ENCODE measurements at places on chromosomes 4 and X. TPM values are rescaled to one million over a fixed set of nuclear protein-coding genes. Genes with fewer than 3 reads are reported as not detected.

- DNase-seq = no peak
Measured at GRCh38 chrX:18286322-18286831, 65.7 kb upstream of the BEND2 start.

Gene RTL5
- total RNA-seq = 36.1 TPM

Gene MAP3K15
- 1.6 TPM for total RNA-seq

Gene RNF128
- 0.43 TPM for total RNA-seq

DNA sequence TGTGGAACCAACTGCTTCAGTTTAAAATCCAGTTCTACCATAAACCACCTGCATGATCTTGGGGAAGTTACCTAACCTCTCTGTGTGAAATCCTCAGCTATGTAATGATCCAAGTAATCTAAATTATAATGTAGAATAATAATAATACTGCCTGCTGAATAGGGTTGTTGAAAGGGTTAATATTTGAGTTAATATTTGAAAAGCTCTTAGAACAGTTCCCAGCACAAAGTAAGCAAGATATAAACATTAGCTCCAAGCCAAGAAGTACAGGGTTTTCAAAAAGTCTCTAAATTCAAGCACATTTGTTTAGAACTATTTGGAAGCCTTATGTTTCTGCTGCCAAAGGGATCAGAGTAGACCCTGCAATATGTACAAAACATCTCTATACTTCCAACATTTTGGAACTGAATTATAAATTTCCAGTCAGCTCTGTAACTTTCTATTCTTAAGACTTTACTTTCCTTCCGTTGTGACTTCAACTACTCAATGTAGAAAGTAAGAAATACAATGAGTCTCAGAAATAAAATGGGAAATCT lies 76.7 kb upstream of the FAM9C start:
- no peak for DNase-seq

- DNase-seq = no peak
Measured at GRCh38 chr4:51855751-51856150, 12.8 kb downstream of the DCUN1D4 start.

Gene CSN1S1
- total RNA-seq = not detected

DNA sequence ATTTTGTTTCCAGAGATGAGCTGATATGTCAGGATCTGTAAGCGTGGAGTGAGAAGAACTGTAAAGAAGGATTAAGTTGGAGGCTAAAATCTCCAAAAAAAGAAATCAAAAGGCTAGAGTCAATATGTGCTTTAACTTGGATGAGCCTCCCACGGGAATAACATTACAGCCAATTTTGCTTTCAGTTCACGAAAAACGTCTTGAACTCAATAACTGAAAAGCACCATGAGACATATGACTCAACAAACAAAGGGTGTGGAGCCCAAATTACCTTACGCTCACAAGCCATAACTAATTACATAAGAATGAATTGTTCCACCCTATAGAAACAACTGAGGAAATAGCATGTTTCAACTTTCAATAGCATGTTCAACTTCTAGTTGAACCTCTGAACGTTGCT lies 22.3 kb downstream of the TMPRSS11D start:
- DNase-seq = no peak

Gene CWH43
- total RNA-seq = not detected

DNA sequence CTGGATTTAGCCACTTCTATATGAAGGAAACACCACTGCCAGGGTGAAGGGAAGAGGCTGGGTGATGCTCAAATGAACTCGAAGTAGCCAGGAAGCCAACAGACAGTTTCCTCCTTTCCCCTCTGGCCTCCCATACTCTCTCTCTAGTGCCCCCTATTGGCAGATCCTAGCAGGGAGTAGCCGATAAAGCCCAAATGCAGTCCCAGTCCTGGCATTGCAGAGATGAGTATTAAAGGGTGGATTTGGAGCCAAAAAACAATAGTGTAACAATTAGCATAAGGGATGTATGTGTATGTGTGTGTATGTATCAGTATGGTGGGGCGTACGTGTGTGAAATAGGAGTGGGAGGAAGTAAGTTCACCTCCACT lies 213.8 kb upstream of the LDB2 start:
- no peak for DNase-seq

Gene TAB3
- 28.9 TPM for total RNA-seq

Gene MUC7
- not detected for total RNA-seq

Gene UCP1
- not detected for total RNA-seq

Gene C4orf36
- total RNA-seq = 1.6 TPM

- no peak for DNase-seq
Measured at GRCh38 chrX:154046031-154046781, 26.5 kb upstream of the IRAK1 start.

Gene CXorf49B
- not detected for total RNA-seq

DNA sequence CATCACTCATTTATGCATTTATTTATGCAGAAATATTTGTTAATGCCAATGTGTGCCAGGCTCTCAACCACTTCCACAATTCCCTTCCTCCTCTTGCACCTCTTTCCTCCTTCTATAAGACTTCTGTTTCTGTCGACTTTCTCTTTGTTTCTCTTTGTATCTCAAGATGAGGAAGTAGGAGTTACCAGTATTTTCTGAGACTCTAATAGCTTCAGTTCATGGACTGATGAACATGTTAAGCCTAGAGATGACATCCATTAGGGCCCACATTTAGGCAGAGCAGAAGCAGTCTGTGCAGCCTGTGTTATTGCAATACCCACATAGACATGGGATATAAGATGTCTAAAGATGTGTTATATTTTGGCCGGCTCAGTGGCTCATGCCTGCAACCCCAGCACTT lies 241.8 kb upstream of the SMIM31 start:
- no peak for DNase-seq

Gene GAGE1
- not detected for total RNA-seq

DNA sequence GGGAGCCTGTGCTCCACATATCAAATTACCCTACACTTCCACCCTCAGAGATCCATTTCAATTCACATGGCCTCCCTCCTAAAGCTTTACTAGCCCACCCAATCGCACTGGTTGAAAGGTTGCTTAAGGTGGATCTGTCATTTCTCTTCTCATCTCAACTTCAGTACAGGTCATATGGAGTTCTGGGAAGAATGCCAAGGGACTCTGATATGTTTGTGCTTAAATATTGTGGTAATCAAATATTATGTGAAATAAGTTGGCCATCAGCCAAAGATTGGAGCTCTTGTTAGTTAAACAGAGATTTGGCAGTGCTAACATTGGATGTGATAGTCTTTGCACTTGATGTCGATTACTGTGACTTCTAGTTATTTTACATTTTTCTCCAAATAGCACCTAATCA lies 20.5 kb downstream of the SEPTIN6 start:
- DNase-seq = no peak

- no peak for DNase-seq
Measured at GRCh38 chrX:13309631-13310030, 10.2 kb downstream of the ATXN3L start.

DNA sequence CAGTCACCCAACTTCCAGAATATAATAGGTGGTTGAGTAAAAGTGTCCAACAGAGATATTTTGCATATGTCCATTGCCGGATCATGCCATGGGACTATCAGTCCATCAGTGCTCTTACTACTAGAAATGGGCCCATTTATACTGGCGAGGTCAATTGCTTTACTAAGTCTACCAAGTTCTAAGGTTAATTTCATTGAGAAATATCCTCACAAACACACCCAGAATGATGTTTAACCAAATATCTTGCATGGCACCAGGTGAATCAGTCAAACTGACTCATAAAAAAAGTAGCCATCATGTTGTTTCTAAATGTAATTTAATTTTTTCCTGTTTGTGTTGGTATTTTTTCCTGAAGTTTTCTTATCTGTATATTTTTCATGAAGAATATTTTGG lies 1217.0 kb downstream of the RAPGEF2 start:
- no peak for DNase-seq

- no peak for DNase-seq
Measured at GRCh38 chr4:13829457-13829856, 201.9 kb upstream of the BOD1L1 start.

- DNase-seq = no peak
Measured at GRCh38 chr4:55524844-55525571, 21.7 kb downstream of the CLOCK start.
